ENCODE measurements at places on chromosomes 5 and 9.

- DNase-seq = no peak
Observed at GRCh38 chr9:129995409-129996160, 47.4 kb downstream of the FNBP1 start.

DNA sequence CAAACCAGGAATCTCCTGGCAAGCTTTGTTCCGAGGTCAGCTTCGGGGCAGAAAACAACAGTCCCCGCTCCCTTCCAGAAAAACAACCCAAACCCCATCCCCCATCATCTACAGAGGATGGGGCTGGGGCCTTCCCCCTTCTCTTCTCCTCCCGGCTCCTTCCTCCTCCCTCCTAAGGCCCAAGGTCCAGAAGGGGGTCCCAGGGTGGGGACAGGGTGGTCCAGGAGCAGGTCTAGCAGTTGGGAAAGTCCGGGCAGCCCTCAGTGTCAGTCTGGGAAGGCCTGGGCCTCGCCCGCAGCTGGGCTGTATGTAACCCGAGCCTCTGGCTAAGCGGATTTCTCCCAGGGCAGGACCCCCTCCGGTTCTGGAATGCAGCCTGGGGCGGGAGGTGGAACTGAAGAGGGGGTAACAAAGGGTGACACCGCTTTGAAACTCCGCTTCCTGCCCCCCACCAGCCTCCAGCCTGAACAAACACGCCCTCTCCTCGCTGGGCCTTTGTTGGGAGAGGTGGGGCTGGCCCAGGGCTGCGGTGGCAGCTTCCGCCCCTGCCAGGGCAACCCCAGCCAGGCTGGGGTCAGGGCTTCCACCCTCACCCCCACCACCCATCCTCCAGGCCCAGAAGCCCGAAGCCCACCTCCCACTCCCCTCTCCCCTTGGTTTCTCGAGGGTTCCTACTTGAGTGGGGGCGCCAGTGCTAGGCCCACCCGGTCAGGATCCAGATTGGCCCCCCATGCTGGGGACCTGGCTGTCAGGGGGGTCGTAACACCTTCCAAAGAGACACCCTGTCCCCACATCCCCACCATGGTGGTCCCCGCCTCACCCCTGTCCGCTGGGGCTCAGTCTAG, 63.5 kb downstream of the C9orf50 start:
- DNase-seq = no peak

GRCh38 chr9:136255896-136256890, 10.6 kb upstream of the QSOX2 start:
- no peak for DNase-seq

- DNase-seq = no peak
Observed at GRCh38 chr9:128643519-128644300, 12.9 kb downstream of the DYNC2I2 start.

- no peak for DNase-seq
Observed at GRCh38 chr5:155728857-155729683, 597.9 kb upstream of the SGCD start.

GRCh38 chr5:140242890-140243585, 59.9 kb downstream of the PFDN1 start:
- DNase-seq = no peak

DNA sequence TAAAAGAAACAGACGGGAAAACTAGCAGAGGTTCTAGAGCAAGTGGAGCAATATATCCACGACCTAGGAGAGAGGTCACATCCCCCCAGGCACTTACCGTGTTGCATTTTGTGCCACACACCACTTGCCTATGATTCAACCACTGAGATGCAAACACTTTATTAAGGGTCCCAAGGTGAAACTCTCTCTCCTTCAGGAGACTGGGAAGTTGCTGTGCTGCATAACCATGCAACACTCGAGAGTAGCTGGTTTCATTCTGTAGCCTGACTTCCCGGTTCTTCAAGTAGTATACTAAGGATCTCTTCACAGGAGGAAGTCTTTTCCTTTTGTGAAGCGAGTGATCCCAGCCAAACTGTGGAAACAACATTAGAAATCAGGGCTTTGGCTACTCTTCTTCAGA, 1.6 kb downstream of the DCAF12 start:
- no peak for DNase-seq

DNA sequence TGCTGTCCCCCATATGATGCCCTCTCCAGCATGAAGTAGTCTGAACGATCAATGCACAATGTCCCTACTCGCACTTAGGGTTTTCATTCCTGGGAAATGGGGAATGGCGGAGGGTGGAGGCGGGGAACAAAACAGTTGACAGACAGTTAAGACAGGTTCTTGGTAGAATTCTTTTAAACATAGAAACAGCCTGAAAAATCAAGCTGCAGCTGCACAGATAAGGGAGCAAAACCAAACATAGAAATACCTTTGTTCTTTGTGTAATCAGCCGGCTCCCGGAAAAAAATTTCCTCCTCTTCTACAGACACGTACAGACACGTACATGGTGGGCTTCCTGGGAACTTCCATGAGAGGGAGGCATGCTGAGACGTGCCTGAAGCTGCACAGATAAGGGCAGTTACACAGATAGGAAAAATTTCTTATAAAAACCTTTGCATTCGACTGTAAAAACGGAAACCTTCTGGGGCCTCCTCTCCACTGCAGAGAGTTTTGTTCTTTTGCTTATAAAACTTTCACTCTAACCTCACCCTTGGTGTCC, 662.4 kb upstream of the PTPRD start:
- DNase-seq = no peak

All from left colon (tissue), 2 donors.